Islet precursor cell (in vitro differentiated cells): ENCODE measurements at places on chromosomes 1 and 21.

DNA sequence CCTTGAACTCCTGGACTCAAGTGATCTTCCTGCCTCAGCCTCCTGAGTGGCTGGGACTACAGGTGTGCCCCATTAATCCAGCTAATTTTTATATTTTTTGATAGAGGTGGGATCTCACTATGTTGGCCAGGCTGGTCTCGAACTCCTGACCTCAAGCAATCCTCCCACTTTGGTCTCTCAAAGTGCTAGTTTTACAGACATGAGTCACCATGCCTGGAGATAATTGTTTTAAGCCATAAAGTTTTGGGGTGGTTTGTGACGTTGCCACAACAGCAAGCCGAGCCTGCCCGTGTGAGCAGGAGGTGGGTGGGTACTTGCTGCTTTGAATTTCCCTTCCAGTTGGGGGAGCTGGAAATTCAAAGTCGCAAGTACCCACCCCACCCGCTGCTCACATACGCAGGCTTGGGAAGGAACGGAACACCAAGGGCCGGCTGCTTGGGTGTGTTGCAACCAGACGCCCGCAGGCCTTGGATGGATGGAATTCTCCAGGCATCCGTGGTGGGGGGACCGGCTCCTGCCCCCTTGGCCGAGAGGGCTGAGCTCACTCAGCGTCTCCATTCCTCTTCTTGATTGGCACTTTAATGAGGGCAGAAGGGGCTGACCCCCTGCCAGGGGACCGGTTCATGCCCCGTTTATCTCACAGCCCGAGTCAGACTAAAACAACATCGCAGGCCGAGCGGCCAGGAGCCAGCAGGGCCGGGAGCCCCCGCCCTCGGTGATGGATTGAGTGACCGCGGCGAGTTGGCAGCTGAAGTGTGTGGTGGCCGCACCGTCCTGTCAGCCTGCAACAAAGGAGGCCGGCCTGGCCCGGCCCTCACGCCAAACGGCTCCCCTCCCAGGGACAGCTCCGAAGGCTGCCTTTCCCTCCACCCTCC lies 78.1 kb downstream of the DHRS3 start:
- peak; percentile 95 for DNase-seq

GRCh38 chr1:66489972-66490601 lies 43.9 kb upstream of the SGIP1 start:
- no peak for DNase-seq

DNA sequence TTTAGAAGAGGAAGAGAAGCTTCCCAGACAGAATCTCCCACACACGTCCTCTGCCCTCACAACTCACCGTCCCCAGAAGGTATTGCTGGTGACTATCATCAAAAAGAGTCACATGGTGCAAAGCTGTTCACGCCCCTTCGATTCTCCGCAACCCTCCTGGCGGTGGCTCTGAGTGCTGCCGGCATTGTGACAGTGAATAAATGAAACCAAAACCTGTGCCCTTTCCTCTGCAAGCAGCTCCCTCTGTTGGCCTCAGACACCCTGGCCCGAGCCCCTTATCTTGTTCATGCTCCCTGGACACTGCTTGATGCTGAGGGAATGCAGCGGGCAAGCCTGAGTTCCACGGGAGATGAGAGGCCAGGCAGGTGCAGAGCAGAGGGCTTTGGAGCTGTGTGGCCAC lies 510.3 kb downstream of the NPHP4 start:
- peak; percentile 82 for DNase-seq

- no peak for DNase-seq
Measured at GRCh38 chr1:23446661-23447310, 22.2 kb upstream of the TCEA3 start.

- peak; percentile 68 for DNase-seq
Measured at GRCh38 chr1:5119366-5120234, 465.2 kb downstream of the AJAP1 start.

DNA sequence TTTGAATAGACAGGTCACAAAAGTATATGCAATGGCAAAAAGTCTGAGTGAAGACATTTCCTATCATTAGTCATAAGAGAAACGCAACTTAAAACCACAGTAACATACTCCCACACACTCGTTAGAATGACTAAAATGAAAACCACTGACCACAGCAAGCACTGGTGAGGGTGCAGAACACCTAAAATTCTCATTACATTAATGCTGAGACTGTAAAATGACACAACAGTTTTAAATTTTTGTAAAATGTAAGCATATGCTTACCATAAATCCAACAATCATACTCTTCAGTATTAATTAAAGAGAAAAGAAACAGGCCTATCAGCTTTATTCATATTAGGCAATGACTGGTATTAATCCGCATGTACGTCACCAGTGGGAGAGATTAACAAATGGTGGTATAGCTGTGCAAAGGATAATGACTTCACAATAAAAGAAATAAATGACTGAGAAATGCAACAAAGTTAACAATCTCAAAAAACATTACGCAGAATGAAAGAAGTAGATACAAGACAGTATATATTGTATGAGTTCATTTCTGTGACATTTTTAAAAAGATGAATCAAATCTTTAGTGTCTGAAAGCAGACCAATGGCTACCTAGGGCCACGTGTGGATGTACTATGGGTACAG lies 253.5 kb downstream of the AKT3 start:
- no peak for DNase-seq

- DNase-seq, result no peak
Measured at GRCh38 chr1:156508955-156509234, 8.3 kb upstream of the MEF2D start.

GRCh38 chr1:97120806-97121205 lies 399.2 kb downstream of the PTBP2 start:
- no peak for DNase-seq

GRCh38 chr21:33753886-33754285 lies 111.6 kb downstream of the ITSN1 start:
- no peak for DNase-seq

GRCh38 chr1:204410688-204411450 lies 748 bp downstream of the PPP1R15B start:
- peak; percentile 73 for DNase-seq

GRCh38 chr21:26719750-26720149 lies 125.5 kb downstream of the ADAMTS1 start:
- no peak for DNase-seq

GRCh38 chr1:231953660-231954059 lies 327.1 kb downstream of the DISC1 start:
- no peak for DNase-seq

GRCh38 chr1:160219062-160219929 lies 14.1 kb downstream of the PEA15 start:
- peak; percentile 85 for DNase-seq

GRCh38 chr1:92951141-92951582 lies 10.1 kb downstream of the DIPK1A start:
- DNase-seq, result no peak

GRCh38 chr1:223129229-223129901 lies 13.7 kb downstream of the TLR5 start:
- peak; percentile 86 for DNase-seq

DNA sequence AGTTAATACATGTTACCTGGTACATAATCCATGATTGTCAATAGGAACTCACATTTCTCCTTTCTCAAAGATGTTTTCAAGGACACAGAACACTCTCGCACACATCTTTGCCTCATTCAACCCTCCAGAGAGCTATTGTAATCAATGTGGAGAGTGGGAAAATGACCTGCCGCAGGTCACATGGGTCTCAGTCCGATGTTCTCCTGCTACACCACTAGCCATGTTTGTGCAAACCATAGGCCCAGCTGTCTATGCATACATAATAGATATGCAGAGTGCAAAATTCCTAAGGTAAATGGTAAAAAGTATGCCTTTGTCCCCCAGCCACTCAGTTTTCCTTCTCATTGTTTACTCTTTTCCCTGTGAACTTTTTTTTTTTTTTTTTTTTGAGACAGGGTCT lies 89.2 kb downstream of the ADSS2 start:
- no peak for DNase-seq

GRCh38 chr21:44576025-44576420 lies 2.5 kb downstream of the KRTAP10-4 start:
- no peak for DNase-seq

- no peak for DNase-seq
Measured at GRCh38 chr1:107389410-107390396, 248.9 kb downstream of the NTNG1 start.

- DNase-seq, result no peak
Measured at GRCh38 chr1:213507472-213508223, 456.6 kb downstream of the RPS6KC1 start.

- DNase-seq, result no peak
Measured at GRCh38 chr1:22658385-22659163, 5.5 kb downstream of the C1QB start.

GRCh38 chr1:3727825-3728776 lies 24.1 kb upstream of the CCDC27 start:
- no peak for DNase-seq

DNA sequence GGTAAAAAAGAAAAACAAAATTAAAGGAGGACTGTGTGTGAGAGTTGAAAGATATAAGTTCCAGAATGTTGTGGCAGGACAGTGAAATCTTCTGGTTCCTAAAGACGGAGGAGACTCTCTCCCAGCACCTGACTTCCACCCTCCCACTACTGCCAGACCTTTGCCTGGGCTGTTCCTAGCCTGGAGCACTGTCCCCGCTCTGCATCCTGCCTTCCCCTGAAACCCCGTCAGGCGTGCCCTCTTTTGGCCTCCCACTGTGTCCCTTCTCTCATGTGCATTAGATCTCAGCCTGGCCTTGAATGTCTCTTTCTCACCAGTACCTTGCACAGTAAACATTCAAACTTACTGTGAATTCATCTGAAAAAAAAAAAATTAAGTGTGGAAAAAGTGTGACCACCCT lies 74.1 kb downstream of the VPS26C start:
- DNase-seq, result no peak

DNA sequence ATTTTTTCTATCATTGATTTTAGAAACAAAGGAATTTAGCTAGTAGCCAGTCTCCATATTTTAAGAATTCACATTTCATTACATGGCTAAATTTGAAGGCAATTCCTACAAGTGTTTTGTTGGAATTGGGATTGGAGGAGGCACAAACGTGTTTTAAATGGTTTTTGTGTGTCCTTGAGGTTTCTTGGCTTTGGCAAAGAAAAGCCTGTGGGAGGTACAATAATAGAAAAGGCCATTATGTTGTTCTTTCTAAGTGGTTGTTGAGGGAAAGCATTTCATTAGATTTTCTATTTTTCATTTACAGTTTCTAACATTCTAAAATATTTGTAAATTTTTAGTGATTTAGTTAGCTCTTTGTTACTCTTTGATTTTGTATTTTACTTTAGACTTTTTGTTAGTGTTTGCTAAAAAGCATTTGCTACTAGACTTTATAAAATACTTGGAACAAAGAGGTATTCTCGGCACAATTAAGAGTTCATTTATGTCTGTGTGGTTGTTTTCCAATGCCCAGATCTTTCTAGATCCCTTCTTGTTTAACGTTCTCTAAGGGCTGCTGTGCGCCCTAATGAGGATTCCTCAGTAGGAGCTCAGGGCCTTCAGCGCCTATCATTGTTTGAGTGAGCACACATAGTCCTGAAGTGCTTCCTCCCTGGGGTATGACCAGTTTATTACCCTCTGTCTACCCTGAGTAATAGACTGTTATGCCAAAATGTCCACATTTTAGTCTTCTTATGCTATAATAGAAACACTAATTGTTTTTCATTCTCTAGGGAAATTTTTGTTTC lies 70.0 kb upstream of the KIAA1614 start:
- DNase-seq, result no peak

DNA sequence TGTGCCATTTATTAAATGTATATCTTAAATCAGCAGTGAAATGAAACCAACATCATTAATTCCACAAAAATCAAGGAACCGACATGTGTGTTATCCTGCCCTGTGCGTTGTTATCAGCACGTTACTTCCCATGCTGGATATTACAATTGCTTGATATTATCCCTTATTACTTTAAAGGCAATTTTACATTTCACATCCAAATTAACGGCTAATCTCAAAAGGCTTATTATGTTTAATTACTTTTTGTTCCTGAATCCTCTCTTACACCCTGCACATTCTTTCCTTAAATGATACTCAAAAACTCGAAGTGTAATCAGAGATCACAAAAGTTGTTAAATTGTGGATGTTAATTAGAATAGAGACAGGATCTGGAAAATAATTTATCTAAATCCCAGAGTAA lies 167.9 kb downstream of the DAB1 start:
- no peak for DNase-seq

GRCh38 chr1:229709500-229710013 lies 83.5 kb downstream of the URB2 start:
- no peak for DNase-seq

DNA sequence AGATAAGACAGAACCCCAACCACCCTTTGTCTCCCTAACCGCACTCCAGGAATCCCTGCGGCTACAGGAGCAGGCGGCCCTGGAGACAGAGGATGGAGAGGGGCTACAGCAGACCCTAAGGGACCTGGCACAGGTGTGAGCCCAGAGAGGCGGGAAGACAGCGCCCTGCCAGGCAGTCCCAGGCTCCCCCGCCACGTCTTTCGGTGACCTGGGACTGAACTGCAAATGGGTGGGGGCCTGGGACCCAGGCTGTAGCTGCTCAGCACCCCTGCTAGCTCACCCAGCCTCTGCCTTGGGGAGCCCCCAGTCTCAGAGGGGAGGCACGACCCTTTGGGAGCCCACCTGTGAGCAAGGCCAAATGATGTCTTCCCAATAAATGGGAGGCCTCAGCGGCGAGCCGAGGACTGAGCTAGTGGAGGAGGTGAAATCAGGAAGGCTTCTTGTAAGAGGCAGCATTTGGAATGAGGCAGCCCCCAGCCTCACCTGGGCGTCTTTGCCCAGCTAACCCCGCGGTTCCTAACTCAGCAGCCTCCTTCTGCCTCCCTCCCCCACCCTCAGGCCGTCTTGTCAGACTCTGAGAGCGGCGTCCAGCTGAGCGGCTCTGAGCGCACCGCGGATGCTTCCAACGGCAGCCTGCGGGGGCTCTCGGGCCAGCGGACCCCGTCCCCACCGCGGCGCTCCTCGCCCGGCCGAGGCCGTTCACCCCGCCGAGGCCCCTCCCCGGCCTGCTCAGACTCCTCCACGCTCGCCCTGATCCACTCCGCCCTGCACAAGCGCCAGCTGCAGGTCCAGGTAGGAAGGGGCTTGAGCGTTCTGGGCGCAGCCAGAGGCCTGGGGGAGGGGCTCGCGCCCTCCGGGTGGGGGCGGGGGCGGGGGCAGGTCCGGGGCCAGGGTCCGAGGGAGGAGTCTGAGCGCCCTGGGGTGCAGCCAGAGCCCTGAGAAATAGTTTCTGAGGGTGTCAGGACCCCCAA lies 16.9 kb downstream of the CROCC start:
- peak; percentile 68 for DNase-seq

DNA sequence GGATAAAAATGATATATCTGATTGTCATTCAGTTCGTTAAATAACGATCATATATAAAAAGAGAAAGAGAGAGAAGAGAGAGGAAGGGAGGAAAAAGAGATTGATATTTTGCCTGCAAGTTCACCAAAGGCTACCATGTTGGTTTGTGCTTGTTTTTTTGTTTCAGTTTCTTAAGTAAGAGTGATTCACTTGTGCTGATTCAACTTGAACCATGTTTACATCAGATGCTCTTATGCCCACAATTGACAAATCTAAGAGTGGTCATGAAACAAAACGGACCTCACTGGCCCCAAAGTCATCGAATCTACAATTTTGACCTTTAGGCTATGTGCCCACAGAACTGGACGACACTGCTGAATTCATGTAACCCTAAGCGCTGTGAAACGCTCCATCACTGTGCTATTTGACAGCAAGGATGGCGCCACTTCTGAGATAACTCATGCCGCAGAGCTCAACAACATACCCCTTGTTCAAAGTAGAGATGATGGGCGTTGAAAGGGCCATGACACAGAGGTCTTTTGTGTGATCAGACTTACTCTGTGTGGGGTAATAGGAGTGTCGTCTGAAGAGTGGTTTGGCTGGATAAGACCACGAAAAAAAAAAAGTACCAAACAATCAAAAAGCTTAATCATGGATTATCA lies 481.4 kb downstream of the SETD4 start:
- DNase-seq, result no peak
